ENCODE measurements at places on chromosomes 5 and 9.

DNA sequence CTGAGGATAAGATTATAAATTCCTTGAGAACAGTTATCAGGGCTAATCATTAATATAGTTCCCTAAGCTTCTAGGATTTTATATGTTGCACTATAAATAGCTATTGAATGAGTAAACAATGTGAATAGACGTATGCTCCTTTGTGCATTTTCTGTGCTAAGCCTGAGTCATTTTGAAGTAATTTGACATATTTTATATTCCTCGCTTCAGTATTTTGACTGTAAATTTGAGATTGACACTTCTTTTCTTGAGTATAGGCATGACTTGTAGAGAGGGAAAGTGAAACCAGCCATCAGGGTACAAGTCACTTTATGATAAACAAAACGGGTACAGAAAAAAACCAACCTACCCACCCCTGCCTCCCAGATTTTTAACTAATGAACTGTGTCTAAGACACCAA is 367.7 kb upstream of the PRR16 start:
- peak; percentile 60 for DNase-seq

- no peak for DNase-seq
These were observed 20.2 kb upstream of the AGXT2 start for GRCh38 chr5:35067985-35068384.

GRCh38 chr5:117296872-117297271 is 722.2 kb upstream of the SEMA6A start:
- no peak for DNase-seq

DNA sequence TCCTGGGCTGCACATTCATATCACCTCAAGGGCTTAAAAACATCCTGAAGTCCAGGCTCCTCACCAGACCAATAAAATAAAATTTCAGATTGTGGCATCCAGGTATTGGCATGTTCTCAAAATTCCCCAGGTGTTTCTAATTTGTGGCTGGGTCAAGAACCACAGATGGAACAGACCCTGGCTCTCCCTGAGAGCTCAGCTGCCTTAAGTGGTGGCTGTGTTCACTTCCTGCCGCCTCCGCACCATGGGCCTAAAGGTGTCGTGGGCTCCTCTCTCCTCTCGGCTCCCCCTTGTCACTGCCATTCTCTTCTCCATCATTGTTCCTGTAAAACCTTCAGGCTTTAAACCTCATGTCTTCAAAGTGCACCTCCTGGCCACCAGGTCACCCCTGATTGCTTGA is 17.8 kb upstream of the CCNJL start:
- DNase-seq = no peak

- DNase-seq = no peak
These were observed 31.8 kb downstream of the TENT4A start for GRCh38 chr5:6744841-6745705.

- DNase-seq = no peak
These were observed 7.1 kb downstream of the SPACA9 start for GRCh38 chr9:132885720-132886333.

DNA sequence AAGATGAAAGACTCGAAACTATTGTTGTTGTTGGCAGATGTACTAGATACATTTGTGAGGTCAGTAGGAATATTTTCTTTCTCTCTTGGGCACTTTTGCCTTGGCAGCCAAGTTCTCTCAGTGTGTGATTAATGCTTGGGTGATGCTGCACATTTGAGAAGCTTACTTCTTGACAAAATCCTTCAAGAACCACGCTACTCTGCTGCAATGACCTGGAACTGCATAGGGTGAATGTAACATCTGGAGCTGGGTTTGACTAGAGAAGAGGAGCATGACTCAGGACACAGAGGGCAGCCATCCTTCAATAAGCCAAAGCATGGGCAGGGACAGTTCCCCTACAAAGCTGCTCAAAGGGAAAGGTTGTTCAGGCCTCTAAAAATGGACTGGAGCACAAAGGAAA is 75.5 kb upstream of the PUM3 start:
- DNase-seq = no peak

DNA sequence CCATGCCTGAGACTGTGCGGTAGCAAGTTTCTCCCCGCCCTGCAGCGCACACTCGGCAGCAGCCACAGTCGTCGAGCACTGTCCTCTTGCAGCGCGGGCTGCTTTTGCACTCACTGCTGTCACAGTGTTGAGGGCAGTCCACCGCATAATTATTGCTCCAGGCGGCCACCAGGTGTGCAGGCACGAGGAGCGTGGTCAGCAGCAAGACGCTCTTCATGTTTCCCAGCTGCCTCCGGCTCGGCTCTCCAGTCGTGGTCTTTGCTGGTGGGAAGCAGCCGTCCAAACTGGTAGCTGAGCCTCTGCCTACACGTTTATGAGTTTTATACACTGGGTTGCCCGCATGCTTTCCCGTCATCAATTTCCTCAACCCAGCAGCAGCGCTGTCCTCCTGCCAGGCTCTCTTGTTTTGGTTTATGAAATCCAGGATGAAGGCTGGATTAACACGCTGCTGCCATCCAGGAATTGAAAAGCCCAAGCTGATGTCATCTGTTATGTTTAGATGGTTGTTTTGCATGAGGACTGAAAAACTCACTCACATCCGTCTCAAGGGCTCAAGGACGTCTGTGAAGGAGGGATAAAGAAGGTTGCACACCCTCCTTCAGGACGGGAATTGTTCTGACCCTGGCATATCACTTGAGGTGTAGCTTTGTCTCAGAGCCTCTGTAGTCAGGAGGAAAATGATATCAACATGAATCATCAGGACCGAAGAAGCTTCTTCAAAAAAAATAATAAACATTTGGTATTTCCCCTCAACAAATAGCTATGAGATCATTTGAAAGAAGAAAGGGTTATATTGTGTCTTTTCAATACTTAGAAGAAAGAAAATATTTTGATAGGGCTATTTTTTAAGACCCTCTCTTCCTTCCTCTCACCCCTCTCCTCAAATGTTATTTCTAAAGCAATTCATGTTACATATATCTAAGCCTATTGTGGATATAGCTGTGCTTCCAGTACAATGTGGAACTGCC is at the start of gene ESM1:
Gene ESM1 (minus strand): TSS at position 293 of the 968 bp plus-strand sequence. CDS start 76 bp downstream, at position 217.
- peak; percentile 81 for DNase-seq

GRCh38 chr5:140345919-140346347 is 470 bp downstream of the HBEGF start:
- DNase-seq = peak; percentile 63

DNA sequence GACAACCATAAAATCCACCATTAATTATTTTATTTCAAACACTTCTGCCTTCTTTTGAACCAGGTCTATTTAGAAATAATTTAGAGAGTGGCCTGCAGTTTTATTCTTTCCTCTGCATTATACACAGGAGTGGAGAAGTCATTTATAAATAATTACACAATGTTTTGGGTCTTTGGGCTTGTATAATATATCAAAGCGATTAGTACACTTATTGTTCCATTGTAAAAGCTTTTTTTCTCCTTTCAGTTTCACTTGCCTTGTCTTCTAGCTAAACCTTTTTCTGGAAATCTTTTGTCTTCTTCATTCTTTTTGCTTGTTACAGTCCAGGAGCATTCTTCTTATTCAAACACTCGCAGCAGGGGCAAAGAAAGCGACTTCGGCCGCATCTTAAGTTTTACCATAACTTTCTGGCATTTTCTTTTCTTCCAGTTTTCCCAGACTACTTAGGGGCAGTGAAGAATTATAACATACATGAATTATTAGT is 7.3 kb upstream of the NEUROG1 start:
- no peak for DNase-seq

GRCh38 chr9:135924628-135925338 is 17.4 kb upstream of the CAMSAP1 start:
- no peak for DNase-seq

- no peak for DNase-seq
These were observed 11.1 kb upstream of the APTX start for GRCh38 chr9:33012328-33013069.

- no peak for DNase-seq
These were observed 28.3 kb upstream of the APC start for GRCh38 chr5:112709416-112709815.

DNA sequence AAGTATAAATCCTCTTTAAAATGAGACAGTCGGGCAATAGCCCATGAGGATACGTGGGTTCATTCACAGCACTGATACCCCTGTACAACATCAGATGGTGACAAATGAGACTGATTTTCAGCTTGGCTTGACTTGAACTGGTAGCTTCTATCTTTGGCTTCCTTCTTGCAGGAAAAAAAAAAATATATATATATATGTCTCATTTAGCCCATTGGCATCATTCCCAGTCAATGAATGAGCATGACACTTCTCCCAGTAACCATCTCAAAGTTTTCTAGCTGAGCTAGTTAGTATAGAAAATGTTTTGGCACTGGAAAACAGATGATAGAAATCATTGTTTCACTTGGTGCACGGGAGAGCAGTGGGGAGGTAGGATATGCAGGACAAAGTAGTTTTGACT is 222.5 kb upstream of the TAS2R1 start:
- no peak for DNase-seq

All from kidney tubule cell (primary cell).